ENCODE measurements at places on chromosomes 3 and 15.
A peak's percentile ranks its signal among the peaks of the same experiment; 100 is the strongest.

DNA sequence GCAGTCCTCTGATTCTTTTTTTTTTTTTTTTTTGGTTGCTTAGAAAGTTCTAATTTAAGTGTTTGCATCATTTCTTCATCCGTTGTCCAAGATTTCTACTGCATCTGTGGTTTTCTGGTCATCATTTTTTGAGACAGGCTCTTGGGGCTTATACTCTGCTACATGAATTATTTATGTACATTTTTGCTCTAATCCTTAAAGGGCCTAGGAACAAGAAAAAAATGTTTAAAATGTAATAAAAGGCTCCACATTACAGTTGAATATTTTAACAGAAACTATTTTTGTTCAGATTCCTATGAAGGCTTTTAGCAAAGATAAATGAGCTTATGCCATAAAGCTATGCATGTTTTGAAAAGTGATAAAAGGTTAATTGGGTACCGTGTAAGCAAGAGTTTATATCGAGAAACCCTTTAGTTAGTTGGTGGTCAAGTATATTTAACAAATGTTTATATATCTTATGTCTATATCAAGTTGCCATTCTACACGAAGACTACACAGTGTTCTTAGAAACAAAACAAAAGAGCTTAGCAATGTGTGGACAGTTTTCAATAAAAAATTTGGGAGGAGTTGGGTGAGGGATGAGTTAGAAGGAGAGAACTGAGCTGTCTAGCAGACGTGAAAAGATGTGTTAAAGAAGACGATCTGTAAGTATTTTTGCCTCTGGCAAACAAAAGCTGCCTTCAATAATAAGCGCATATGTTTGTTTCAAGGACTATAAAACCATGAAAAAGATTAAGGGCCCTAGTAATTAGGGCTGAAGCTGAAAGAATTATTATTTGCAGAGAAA lies 563.6 kb upstream of the NAALADL2 start:
- H3K4me3 ChIP-seq: no peak overlapping the region
- no peak for DNase-seq
- H3K27ac ChIP-seq: no peak overlapping the region
- H3K4me1 ChIP-seq: no peaks in the 10 kb centered on the region

GRCh38 chr3:50652709-50653108 lies 22.0 kb upstream of the DOCK3 start:
- H3K4me1 ChIP-seq: no peaks in the 10 kb centered on the region
- H3K27ac ChIP-seq: no peak overlapping the region
- no peaks in the 10 kb centered on the region for H3K36me3 ChIP-seq
- no peaks in the 10 kb centered on the region for H3K27me3 ChIP-seq
- no peak for DNase-seq

DNA sequence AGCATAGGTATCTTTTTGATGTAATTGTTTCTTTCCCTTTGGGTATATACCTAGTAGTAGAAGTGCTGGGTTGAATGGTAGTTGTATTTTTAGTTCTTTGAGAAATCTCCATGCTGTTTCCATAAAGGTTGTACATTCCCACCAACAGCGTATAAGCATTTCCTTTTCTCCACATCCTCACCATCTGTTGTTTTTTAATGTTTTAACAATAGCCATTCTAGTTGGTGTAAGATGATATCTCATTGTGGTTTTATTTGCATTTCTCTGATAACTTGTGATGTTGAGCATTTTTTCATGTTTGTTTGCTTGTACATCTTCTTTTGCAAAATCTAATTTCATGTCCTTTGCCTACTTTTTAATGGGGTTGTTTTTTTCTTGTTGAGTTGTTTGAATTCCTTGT lies 80.0 kb upstream of the TMC3 start:
- no peaks in the 10 kb centered on the region for H3K36me3 ChIP-seq
- no peaks in the 10 kb centered on the region for H3K27me3 ChIP-seq
- H3K4me1 ChIP-seq: no peaks in the 10 kb centered on the region
- H3K27ac ChIP-seq: no peak overlapping the region

- peak overlapping the region; percentile 97 for H3K27ac ChIP-seq
- no peaks in the 10 kb centered on the region for H3K27me3 ChIP-seq
- H3K4me1 ChIP-seq: peaks cover 100% of the 10 kb centered on the region
- H3K36me3 ChIP-seq: peaks cover 28% of the 10 kb centered on the region
Measured at GRCh38 chr3:50603261-50604109, 8.1 kb downstream of the CISH start.

GRCh38 chr3:149296972-149297371 lies 36.5 kb downstream of the TM4SF18 start:
- no peaks in the 10 kb centered on the region for H3K36me3 ChIP-seq
- no peak overlapping the region for H3K4me3 ChIP-seq
- no peak overlapping the region for H3K27ac ChIP-seq
- DNase-seq: no peak
- H3K4me1 ChIP-seq: peaks cover 6% of the 10 kb centered on the region

DNA sequence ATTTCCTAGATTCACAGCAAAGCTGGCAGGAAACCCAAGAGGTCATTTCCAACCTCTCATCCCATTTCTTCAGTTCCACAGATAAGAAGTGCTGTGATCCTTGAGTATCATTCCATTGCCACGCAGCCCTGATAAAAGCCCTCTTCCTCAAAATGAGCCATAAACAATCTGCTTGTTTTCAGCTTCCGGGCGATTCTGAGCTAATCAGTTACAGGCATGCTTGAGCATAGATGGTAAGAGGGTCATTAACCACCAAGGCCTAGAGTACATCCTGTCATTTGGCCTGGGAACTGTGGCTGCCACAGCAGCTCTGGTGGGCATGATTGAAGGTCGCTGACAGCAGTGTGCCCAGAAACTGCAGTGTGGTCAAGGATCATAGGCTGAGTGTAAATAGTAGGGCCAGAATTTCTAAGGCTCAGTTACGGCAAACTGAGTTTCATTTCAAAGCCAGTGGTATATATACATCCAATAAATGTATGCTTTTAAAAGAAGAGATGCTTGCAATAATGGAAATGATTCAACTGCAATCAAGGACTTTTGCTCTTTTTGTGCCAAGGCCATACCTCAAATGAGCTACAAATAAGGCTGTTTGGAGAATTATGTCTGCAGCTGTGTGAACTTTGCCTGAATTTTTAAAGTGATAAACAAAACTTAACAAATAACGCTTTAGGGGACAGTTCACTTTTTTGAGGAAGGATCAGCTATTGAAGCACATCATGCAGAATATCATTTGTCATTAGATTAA lies 47.3 kb downstream of the P3H2 start:
- no peaks in the 10 kb centered on the region for H3K36me3 ChIP-seq
- no peak for DNase-seq

GRCh38 chr3:49500732-49501609 lies 30.9 kb downstream of the DAG1 start:
- no peaks in the 10 kb centered on the region for H3K27me3 ChIP-seq
- peaks cover 19% of the 10 kb centered on the region for H3K4me1 ChIP-seq
- H3K27ac ChIP-seq: peak overlapping the region; percentile 79
- peak overlapping the region; percentile 0 for H3K4me3 ChIP-seq
- no peaks in the 10 kb centered on the region for H3K36me3 ChIP-seq

GRCh38 chr3:191119415-191120295 lies 79.4 kb upstream of the OSTN start:
- H3K27me3 ChIP-seq: no peaks in the 10 kb centered on the region
- no peak overlapping the region for H3K27ac ChIP-seq
- H3K4me3 ChIP-seq: no peak overlapping the region
- no peaks in the 10 kb centered on the region for H3K4me1 ChIP-seq

All from esophagus squamous epithelium (tissue), 5 donors.